ENCODE measurements at places on chromosomes 6 and 20. TPM values are rescaled to one million over a fixed set of nuclear protein-coding genes. Genes with fewer than 3 reads are reported as not detected.

DNA sequence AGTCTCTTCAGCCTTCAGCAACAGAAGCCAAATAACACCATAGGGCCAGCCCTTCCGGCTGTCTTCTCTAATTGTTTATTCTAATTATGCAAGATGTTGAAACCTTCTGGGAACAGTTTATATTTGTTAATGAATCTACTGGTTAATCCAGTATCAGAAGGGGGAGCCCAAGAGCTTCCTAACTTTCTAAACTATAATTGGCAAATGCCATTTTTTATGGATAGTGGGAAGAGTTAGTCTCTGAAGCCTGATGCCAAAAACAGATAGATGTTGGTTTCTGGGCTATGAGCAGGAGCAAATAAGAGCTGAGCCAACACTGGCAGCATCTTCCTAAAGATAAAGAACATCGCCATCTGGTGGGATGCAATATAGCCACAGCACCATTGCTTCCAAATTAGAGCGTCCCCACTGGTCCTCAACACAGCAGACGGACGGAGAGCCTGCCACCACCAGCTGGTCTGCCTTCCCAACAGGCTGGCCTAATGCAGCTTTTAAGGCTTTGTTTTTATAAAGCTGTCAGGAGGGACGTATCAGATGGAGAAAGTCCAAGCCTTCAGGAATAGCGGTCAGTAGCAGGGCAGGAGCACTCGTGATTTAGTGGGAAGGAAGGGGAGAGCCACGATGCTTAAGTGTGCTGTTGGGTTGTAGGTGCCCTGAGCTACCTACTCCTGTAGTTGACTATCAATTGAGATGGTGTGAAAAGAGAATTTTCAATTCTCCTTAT is 118.8 kb downstream of the RALGAPA2 start:
- peaks cover 13% of the 10 kb centered on the region for H3K36me3 ChIP-seq
- no peaks in the 10 kb centered on the region for H3K27me3 ChIP-seq
- H3K4me1 ChIP-seq, result no peaks in the 10 kb centered on the region

MUC21 gene
- not detected for total RNA-seq

VGLL2 gene
- total RNA-seq, result not detected

GRCh38 chr20:37305839-37306238 is 16.4 kb downstream of the MANBAL start:
- DNase-seq, result no peak
- H3K36me3 ChIP-seq, result peaks cover 45% of the 10 kb centered on the region
- H3K4me1 ChIP-seq, result peaks cover 6% of the 10 kb centered on the region
- H3K27me3 ChIP-seq, result no peaks in the 10 kb centered on the region
- H3K4me3 ChIP-seq, result no peak overlapping the region

DNA sequence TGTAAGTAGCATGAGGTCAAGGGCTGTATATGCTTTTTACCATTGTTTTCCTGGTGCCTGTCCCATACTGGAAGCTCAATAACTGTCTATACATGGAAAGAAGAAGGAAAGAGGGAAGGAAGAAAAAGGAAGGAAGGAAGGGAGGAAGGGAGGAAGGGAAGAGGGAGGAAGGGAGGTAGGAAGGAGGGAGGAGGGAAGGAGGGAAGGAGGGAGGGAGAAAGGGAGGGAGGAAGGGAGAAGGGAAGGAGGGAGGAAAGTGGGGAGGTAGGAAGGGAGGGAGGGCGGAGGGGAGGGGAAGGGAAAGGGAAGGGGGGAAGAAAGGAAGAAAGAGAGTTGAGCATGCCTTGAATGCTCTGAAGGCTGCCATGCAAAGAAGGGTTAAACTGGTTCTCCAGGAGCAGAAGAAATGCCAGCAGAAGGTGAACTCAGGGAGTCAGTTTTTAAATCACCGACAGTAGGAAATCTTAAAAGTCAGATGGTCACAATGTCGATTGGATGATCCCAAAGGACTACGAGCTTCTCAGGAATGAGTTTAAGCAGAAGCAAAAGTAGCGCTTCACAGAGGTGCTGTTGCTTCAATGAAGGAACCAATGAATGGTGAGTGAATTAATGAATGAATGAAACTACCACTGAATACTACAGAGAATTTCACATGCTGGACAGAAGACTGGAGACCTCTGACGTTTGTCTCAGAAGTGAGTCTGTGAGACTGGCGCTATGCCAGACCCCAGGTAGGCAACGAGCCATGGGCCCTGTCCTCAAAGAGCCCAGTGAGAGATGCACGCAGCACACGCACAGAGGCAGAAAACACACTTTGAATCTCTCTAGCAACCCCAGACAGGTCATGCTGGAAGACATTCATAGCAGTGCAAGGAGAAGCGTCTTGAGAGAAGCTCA is 117.6 kb downstream of the MRPL14 start:
- H3K27ac ChIP-seq, result no peak overlapping the region
- peaks cover 2% of the 10 kb centered on the region for H3K4me1 ChIP-seq
- peaks cover 33% of the 10 kb centered on the region for H3K27me3 ChIP-seq
- DNase-seq, result no peak
- no peak overlapping the region for H3K4me3 ChIP-seq

PTCHD4 gene
- not detected for total RNA-seq

DNA sequence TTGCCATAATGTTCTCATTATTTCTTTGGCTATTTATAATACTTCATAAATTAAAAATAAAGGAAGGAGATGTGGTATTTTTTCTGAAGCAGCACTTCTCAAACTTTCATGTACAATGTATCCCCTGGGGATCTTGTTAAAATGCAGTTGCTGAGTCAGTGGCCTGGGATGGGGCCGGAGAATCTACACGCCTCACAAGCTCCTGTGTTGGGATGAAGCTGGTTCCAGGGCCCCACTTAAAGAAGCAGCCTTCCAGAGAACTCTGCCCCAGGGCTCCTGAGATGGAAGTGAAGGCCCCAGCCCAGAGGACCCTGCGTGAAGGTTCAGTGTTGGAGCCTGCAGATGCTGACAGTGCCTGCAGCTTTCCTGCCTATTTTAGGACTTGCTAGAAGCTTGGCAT is 40.1 kb upstream of the SLC23A2 start:
- H3K27ac ChIP-seq, result no peak overlapping the region
- no peaks in the 10 kb centered on the region for H3K36me3 ChIP-seq
- DNase-seq, result no peak
- no peak overlapping the region for H3K4me3 ChIP-seq
- H3K4me1 ChIP-seq, result peaks cover 6% of the 10 kb centered on the region
- H3K27me3 ChIP-seq, result peaks cover 14% of the 10 kb centered on the region

DNA sequence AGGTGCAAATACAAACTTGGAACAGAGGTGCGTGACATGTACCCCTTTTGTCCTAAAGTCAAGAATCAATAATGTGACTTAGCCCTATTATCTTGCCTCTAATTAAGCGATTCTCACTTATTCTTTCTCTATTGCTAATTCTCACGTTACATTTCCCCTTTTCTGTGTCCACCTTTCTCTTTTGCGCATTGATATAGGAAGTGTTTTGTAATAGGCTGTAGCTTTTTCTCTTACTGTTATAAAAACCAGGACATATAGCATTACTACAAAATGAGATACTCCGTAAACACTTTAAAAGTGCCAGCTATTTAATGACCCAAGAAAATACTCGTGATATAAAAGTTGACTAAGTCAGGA is 669 bp upstream of the TMEM30A start:
- no peak overlapping the region for H3K4me3 ChIP-seq
- peaks cover 2% of the 10 kb centered on the region for H3K36me3 ChIP-seq
- no peak overlapping the region for H3K27ac ChIP-seq
- peaks cover 25% of the 10 kb centered on the region for H3K4me1 ChIP-seq
- H3K27me3 ChIP-seq, result no peaks in the 10 kb centered on the region

EPPIN gene
- total RNA-seq, result not detected

COX4I2 gene
- not detected for total RNA-seq

Measured in activated CD4-positive, alpha-beta T cell treated with anti-CD3 and anti-CD28 coated beads, Interleukin-2, amount 10 ng/mL, durations not matched to agents 24 days and 14 days (primary cell).